Stomach (tissue), 19 donors: ENCODE measurements at places on chromosomes 2 and 18. TPM values are rescaled to one million over a fixed set of nuclear protein-coding genes. Genes with fewer than 3 reads are reported as not detected.

GRCh38 chr2:23745726-23746105 lies 181.2 kb downstream of the ATAD2B start:
- no peak for DNase-seq

- DNase-seq: no peak
Observed at GRCh38 chr2:86068648-86069047, 37.0 kb downstream of the POLR1A start.

The PSD4 gene
- polyA plus RNA-seq: 23.8 TPM

- DNase-seq: no peak
Observed at GRCh38 chr18:71831039-71831438, 713.1 kb downstream of the CBLN2 start.

The IGFBP5 gene
- 92.1 TPM for polyA plus RNA-seq

- DNase-seq: no peak
Observed at GRCh38 chr2:39027421-39027820, 93.4 kb downstream of the SOS1 start.

DNA sequence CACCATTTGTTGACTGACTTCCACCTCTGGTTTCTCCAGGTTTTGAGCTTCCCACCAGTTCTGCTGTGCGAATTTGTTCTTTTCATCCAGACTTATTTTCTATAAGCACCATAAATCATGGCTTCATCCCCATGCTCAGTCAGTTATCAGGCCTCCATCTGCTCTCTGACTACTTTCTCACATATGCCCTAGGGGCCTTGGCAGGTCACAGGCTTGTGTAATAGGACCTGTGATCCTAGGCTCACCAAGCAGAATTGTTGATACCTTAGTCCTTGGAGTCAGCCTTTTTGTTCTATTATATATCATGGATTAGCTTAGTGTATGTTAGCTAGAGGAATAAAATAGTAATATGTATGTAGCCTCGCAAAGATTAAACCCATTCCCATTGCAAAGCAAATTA lies 284.2 kb upstream of the TANK start:
- no peak for DNase-seq

DNA sequence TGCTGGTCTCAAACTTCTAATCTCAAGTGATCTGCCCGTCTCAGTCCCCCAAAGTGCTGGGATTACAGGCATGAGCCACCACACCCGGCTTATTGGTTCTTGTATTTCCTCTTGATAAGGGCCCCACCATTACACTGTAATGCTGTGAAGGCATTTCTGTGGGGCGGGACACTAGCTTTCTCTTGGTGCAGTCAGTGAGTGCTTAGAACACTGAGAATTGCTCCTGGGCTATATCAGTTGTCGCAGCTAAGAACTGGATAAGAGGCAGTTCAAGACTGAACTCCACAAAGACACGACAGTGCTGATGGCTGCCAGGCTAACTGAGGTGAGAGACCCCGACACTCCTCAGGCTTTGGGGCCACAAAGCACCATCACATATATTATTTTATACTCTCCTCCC lies 2.1 kb downstream of the KHK start:
- no peak for DNase-seq

GRCh38 chr18:77082316-77082955 lies 50.1 kb downstream of the MBP start:
- no peak for DNase-seq

The UPP2 gene
- not detected for polyA plus RNA-seq

DNA sequence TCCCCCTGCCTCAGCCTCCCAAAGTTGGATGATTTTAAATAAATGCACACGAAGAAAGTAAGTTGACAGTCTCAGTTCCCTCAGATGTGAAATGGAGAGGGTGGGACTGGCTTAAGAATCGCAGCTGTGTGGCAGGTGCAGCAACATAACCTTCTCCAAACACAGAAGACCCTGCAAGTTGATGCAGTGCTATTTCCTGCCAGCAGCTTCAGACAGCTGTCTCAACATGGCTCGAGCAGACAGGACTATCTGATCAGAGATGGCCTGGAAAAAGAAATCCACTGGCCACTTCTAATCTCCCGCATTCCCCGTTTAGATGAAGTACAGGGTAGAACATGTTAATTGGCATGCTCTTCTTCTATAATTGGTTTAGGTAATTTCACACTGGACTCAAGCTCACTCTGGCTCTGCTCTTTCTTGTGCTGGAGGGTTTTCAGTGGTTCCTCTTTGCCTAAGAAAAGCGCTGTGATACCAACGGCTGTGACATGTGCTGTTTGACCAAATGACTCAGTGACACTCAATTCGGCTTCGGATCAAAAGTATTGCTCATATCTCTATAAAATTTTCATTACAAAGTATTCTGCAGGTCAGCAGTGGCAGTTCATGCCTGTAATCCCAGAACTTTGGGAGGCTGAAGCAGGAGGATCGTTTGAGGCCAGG lies 40.2 kb downstream of the MYOM1 start:
- no peak for DNase-seq

The EGR4 gene
- not detected for polyA plus RNA-seq

- DNase-seq: peak; percentile 64
Observed at GRCh38 chr18:62450546-62451410, 72.0 kb upstream of the ZCCHC2 start.

- no peak for DNase-seq
Observed at GRCh38 chr2:172460780-172461201, 33.4 kb downstream of the ITGA6 start.

DNA sequence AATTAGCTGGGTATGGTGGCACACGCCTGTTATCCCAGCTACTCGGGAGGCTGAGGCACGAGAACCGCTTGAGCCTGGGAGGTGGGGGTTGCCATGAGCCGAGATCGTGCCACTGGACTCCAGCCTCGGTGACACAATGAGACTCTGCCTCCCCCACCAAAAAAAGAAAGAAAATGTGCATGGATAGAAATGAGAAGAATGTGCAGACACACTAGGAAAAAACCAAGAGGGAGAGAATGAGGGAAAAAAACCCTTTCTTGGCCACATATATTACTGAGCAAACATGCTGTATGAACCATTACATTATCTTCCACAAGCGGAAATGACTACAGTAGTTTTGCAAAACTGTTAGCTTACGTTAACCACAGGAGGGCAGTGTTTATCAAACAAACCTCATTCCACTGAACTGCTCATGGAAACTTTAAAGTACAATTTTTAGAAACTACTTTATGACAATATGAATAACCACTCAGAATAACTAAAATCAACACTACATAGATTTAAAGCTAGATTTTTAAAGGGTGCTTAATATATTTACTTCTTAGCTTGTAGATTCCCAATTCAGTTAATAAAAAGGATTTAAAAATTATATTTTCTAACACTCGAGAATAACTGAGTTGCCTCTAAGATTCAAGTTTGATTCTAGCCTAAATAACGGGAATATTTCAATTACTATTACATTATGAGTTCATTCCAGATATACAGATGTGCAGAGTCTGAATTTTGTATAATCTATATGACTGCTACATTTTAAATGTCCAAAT lies 26.4 kb downstream of the ASXL2 start:
- no peak for DNase-seq

The FASTKD2 gene
- 7.4 TPM for polyA plus RNA-seq

The GAREM1 gene
- polyA plus RNA-seq: 2.5 TPM

DNA sequence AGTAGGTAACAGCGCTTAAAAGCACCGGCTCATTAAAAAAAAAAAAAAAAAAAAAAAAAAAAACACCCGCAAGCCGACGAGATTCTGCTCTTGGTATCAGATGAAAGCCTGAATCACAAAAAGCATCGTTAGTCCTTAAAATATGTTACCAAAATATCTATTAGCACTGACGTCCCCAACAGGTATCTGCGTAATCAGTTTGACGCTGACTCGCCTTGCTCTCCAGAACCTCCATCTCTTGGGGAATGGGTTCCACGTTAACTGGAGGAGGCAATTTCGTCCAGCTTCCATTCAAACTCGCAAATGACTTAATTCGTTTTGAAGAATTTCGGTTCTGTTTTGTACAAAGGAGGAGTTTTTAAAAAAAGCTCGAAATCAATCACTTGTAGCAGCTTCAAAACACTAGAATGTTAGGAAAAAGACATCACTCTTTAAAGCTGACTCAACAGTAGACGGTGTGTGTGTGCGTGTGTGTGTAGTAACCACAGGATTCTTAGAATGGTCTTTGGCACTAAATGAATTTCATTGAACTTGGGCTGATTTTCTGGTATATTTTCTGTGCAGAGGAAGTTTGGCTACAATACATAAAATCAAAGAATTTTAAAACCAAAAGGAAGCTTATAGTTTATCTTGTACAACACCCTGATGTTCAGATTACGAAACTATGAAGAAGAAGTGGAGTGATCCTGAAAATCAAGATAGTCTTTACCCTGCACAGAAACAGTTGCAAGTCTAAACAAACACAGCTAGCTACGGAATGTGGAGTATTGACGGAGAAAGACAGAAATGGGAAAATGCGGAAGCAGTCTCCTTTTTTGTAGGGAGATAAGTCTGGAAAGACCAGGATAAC lies 1.1 kb upstream of the PGAP1 start:
- DNase-seq: no peak

The HOXD8 gene
- polyA plus RNA-seq: 1.8 TPM

- no peak for DNase-seq
Observed at GRCh38 chr2:69717861-69718273, 24.1 kb upstream of the ANXA4 start.

The NYAP2 gene
- not detected for polyA plus RNA-seq

The CNGA3 gene
- not detected for polyA plus RNA-seq

- no peak for DNase-seq
Observed at GRCh38 chr2:197191940-197192322, 118.6 kb downstream of the ANKRD44 start.

The HAAO gene
- polyA plus RNA-seq: 4.0 TPM

GRCh38 chr2:238114331-238114841 lies 14.2 kb downstream of the ESPNL start:
- DNase-seq: no peak

- DNase-seq: no peak
Observed at GRCh38 chr2:175310813-175311504, 129.4 kb upstream of the ATP5MC3 start.

- DNase-seq: no peak
Observed at GRCh38 chr2:175282300-175282699, 100.8 kb upstream of the ATP5MC3 start.

DNA sequence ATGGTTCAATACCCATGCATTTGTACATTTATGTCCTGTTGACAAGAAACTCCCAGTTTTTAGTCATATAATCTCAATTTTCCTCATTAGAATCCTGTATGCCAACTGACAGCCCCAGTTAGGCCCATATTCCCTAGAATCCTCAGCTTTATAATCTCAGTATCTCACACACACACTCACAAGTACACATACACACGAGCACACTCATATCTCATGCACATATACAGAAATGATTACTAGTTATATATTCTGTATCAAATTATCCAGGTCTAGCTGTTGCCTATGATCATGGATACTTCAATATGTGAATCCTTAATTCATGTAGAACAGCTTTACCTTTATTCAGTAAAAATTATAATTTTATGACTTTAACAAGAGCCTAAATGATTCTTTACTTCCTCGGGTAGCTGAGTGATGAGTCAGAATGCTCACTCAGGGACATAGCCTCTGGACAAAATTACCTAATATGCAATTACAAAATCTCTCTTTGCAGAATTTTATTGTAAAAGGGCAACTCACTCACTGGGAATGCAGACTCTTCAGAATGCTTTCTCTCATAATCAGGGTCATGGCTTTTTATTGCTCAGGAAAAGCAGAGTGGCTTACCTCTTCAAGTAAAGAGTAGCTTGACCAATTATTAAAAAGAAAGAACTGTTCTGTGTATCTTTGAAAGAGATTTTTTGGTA lies 193.6 kb upstream of the PIK3C3 start:
- DNase-seq: no peak

The MROH2A gene
- polyA plus RNA-seq: not detected

GRCh38 chr2:130387804-130388203 lies 31.9 kb downstream of the PTPN18 start:
- no peak for DNase-seq

GRCh38 chr2:96924775-96925747 lies 55.2 kb upstream of the SEMA4C start:
- no peak for DNase-seq

DNA sequence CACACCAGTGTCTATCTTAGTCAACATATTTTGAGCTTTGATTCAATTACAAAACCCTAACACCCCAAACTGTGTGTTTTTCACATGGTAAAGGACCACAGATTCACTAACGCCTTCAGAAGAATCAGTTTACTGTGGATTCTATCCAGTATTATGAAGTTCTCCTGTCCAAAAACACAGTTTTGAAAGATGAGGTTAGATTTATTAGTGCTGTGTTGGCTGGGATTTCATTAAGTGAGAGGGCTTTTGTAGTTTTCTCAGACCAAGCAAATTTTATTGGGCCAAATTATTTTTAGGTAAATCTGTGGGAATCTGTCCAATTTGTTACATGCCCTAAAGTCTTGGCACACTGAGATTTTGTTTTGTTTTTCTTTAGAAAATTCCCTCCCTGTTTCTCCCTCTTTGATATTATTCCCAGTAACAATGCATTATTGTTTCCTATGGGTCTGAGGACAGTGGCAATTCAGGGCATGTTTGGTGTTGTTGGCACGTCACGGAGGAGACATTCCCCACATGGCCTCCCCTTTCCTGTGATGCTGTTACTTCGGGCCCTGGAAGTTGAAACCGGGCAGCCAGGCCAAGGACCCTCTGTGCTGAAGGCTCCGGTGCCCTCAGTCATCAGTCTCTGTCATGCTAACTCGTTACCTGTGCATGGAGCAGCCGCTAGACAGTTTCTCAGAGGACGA lies 87.5 kb upstream of the ALKAL2 start:
- no peak for DNase-seq

GRCh38 chr2:56128235-56128634 lies 55.6 kb upstream of the CCDC85A start:
- no peak for DNase-seq
